ENCODE measurements at places on chromosomes 2 and 18.
A peak's percentile ranks its signal among the peaks of the same experiment; 100 is the strongest.

- DNase-seq, result no peak
Observed at GRCh38 chr18:5275872-5276271, 19.7 kb downstream of the ZBTB14 start.

GRCh38 chr2:75321599-75321922, 122.2 kb upstream of the TACR1 start:
- DNase-seq, result no peak

DNA sequence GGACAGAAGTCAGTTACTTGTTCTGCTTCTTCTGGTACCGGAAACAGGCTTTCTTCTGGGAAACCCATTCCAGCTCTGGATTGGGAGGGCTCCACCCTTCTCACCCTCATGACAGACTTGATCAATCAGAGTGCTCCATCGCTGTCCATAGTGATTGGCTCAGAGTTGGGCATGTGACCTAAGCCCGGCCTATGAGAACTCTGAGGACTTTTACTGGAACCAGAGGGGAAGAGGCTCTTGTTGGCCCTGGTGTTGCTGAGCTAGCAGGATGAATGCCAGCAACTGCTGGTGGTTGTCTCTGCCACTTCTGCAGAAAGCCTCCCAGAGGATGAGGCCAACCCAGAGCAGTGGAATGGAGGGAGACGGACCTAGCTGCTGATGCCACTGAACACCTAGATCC, 33.3 kb downstream of the TMEM37 start:
- no peak for DNase-seq

GRCh38 chr2:10252224-10252623, 50.5 kb upstream of the HPCAL1 start:
- peak; percentile 14 for DNase-seq

- DNase-seq, result no peak
Observed at GRCh38 chr2:105502625-105503334, 103.9 kb upstream of the FHL2 start.

Measured in epithelial cell of esophagus (primary cell).